Fibroblast of skin of right biceps (primary cell): ENCODE measurements at places on chromosomes 2 and 18.
A peak's percentile ranks its signal among the peaks of the same experiment; 100 is the strongest.

DNA sequence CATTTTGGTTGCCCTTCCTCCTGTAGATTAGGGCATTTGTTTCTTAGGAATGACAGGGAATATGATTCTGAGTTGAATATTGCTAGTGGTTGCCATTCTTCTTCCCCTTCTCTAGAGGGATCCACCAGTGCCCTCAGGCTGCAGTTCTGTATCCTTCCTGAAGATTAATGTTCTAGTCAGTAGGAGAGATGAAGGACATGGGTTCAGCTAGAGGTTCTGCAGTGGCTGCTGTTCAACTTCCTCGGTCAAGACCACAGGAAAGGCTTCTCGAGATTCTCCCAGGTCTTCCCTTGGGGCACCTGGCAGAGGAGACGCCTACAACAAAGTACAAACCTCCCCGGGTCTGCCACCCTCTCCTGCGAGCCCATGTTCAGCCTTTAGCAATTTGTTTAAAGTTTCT, 325.5 kb downstream of the AFF3 start:
- DNase-seq: no peak

GRCh38 chr18:38297910-38298309, 732.3 kb upstream of the CELF4 start:
- no peak for DNase-seq

GRCh38 chr2:112147382-112148168, 9.4 kb downstream of the FBLN7 start:
- DNase-seq: no peak

- DNase-seq: peak; percentile 14
These were observed 131.1 kb downstream of the DSEL start for GRCh38 chr18:67385455-67385854.

DNA sequence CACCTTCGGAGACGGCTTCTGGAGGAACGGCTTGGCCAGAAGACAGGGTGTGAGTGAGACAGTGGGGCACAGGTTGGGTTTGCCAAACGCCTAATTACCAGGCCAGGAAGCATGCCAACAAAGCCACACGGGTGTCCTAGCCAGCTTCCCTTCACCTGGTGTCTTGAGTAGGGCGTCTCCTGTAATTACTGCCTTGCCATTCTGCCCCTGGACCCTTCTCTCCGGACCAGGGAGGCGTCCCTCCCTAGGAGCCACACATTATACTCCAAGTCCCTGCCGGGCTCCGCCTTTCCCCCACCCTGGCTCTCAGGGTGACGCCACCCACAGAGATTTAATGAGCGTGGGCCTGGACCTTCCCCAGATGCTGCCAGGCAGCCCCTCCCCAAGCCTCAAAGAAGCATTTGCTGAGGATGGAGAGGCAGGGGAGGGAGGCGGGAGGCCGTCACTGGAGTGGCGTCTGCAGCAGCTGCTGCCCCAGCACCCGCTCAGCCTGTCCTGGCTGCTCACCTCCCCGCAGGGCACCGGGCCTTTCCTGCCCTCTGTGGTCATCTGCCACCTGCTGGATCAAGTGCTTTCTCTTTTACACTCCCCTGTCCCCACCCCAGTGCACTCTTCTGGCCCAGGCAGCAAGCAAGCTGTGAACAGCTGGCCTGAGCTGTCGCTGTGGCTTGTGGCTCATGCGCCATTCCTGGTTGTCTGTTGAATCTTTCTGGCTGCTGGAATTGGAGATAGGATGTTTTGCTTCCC, 20.7 kb downstream of the FOSL2 start:
- DNase-seq: no peak

GRCh38 chr18:78309307-78309706, 670.3 kb upstream of the SALL3 start:
- no peak for DNase-seq

- DNase-seq: no peak
These were observed 52.5 kb downstream of the TMEM18 start for GRCh38 chr2:624551-625347.

DNA sequence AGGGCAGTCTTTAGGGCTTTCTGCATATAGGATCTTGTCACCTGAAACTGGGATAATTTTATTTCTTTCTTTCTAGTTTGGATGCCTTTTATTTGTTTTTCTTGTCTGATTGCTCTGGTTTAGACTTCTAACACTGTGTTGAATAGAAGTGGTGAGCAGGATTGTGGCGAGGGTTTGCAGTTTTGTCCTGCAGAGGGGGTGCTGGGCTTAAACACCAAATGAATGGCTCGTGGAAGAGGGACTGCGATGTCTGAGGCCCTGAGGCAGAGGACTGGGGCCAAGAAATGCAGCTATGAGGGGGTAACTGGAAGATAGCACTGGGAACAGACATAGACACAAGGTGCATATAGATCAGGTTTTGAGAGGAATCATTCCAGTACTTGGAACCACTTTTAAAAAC, 20.5 kb downstream of the UBE2F start:
- no peak for DNase-seq

DNA sequence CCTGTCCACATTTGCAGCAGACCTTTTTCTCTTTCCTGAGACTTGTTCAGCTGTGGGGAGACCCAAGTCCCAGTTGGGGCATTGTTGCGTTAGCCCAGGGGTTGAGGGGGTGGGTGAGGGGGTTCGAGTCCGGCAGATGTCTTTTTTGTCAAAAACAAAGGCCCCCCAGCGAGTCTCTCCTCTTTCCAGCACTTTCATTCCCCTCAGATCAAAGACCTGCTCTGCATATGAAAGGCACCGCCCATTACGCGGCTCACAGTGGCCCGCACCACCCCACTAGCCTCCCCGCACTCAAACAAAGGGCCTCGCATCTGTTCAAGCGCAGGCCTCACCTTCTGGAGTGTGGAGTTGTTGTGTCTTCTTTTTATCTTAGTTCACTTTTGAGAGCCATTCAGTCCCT, 25.2 kb downstream of the TRABD2A start:
- DNase-seq: no peak

DNA sequence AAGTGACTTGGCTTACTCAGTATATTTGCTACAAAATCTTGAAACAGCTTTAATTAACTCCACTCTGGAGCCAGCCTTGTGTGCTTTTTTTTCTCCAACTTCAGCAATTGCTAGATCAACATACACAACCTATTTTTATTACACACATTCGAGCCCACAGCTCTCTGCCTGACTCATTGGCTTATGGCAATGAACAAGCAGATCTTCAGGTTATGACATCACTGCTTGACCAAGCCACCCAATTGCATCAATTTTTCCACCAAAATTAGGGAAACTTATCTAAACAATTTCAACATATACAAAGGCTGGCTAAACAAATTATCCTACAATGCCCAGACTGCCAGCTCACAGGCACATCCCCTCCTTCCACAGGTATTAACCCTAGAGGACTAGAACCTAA, 39.6 kb upstream of the PDK1 start:
- peak; percentile 45 for DNase-seq

DNA sequence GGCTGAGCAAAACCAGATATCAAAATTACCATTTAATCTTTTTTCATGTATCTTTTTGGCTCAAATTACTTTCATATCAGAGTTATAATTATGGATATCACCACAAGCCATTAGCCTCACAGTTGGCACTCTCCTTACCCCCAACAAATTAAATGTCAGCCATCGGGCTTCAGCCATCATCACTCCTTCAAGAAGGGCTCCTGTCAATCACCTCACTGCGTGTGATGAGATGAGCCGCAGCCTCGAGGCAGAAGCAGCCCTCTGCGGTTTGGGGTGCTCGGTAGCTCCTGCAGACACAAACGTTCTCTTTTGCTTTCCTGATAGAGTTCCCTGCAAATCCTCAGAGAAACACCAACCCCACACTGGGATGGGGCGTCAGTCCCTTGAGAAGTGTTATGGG, 94.1 kb downstream of the DNER start:
- no peak for DNase-seq

- DNase-seq: no peak
These were observed 16.6 kb upstream of the MSTN start for GRCh38 chr2:190079160-190079559.

GRCh38 chr2:65349863-65350262, 82.5 kb downstream of the SPRED2 start:
- peak; percentile 79 for DNase-seq

- no peak for DNase-seq
These were observed 72.1 kb downstream of the EDAR start for GRCh38 chr2:108916796-108917421.

DNA sequence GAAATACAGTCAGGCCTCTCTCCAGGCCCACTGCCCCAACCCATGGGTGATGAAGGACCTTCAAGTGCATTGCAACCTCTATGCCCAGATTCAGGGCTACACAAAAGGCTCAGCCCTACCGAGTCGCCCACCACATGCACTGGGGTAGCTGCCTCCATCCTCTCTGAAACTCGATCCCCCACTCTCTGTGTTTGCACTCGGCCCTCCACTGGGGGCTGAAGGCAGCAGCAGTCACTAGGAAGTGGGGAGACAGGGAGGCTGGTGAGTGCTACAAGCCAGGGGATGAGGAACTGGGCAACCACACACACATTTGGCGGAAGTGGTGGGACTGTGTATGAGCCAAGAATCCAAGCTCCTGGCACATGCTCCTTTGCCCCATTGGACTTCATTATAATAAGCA, 94.6 kb downstream of the CERS6 start:
- no peak for DNase-seq

DNA sequence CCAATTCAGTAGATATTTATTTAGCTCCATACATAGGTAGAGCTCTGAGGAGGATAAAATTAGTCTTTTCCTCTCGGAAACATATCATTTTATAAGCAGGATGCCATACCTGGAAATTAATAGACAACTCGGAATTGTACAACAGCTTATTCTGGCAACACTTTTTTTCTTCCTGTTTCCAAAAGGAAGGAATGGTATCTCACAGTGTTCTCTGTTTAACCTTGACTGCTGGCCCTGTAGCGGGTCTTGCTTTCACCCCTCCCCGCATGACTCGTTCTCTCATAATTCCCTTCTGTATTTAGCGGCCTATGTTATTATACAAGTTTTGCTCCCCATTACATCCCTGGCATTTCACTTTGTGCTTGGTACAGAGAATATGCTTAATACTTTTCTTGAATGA, 2.5 kb upstream of the KYNU start:
- no peak for DNase-seq

DNA sequence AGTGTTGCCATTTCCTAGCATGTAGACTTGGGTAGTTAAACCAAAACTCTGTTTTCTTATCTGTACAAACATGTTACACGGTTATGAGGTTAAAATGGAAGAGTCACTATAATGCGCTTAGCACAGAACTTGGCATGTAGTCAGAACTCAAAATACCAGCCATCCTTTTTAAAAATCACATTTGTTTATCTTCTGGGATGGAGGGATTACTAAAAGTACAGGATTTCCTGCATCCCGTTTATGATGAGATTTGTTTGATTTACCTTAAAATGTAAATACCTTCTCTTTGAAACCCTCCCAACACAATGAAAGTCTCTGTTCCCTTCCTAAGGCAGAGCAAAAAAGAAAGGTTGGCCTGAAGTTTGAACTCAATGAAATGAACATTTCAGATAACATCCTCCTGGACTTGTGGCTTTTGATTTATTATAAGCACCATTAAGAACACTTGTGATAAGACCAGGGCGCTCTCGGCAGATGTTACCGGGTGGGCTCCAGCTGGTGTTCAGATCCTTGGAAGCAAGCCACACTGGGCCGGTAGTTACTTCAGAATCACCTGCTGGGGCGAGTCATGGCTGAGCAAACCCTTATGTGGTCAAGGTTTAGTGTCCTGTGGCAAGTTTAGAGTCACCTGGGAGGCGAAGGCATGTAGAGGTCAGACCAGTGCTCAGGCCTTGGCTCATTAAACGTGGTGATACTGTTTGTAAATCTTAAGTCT, 105.7 kb downstream of the MGAT5 start:
- DNase-seq: no peak

GRCh38 chr2:15825276-15825980, 114.9 kb upstream of the MYCN start:
- no peak for DNase-seq

DNA sequence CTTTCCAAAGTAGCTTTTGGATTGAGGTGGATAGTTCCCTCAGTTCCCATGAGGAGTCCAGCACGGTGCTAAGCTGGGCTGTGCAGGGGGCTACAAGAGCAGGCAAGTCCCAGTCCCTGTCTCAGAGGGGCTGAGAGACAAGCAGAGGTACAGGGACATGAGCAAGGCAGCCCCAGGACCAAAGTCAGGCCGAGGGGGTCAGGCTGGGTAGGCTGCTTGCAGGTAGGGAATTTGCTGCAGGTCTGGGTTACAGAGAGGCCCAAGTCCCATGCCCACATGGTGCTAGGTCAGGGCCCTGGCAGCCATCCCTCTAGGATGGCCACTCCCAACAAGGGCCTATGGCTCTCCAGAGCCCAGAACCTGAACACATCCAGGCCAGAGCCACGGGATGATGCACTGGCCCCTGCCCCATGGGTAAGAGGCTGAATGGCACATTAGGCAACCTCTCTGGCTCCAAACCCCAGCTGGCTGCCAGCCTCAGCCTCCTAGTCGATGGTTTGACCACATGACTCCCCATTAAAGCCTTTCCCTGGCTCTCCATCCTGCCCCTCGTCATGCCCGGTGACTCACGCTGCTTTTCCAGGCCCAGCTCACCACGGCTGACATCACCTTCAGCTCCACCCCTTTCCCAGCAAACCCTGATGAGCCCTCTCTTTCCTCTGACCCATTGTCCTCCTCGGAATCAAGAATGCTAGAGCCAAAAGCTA, 83.7 kb downstream of the SDC1 start:
- peak; percentile 95 for DNase-seq

DNA sequence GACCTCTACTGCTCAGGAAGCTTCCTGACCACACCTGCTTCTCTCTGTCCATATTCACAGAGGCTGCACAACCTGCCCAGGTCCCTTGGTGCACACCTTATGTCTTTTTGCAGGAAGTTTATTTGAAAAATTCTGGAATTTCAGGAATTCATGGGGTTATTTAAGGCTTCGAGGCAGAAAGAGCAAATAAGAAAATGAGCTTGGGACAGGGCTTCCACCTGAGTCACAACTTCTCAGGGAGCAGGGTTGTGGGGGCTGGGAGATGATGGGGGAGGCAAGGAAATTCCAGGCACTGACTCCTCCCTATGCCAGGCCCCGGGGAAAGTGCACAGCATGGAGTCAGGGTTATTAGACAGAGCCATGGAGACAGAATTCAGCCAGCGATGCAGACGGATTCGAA, 57.7 kb downstream of the INHBB start:
- peak; percentile 19 for DNase-seq

DNA sequence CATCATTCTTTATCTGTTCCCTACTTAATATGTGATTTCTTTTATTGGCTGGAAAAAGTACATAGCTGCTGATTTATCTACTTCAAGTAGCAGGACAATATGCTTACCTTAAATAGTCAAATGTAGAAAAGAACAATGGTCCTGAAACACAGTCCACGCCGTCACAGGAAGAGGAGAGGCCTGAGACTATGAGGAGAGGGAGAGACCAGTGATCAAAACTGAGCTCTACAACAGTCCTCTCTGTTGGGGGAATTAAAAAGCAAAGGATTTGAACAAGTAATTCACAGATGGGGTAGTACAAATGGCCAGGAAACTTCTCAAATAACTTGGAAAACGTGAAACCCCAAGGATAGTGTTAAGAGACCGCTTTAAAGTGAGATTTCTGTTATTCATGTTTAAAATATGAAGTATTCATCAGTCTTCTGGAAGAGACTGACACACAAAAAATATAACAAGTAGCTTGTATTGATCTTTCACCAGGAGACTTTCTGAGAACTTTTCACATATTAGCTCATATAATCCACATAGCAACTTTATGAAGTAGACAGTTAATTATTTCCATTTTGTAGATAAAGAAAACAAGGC, 20.2 kb downstream of the SCYGR8 start:
- DNase-seq: no peak

- no peak for DNase-seq
These were observed 67.4 kb downstream of the BOLA3 start for GRCh38 chr2:74080346-74080745.
